ENCODE measurements at places on chromosomes 3 and 15.

- DNase-seq = no peak
These were observed 2.7 kb upstream of the ACTR8 start for GRCh38 chr3:53884623-53885022.

DNA sequence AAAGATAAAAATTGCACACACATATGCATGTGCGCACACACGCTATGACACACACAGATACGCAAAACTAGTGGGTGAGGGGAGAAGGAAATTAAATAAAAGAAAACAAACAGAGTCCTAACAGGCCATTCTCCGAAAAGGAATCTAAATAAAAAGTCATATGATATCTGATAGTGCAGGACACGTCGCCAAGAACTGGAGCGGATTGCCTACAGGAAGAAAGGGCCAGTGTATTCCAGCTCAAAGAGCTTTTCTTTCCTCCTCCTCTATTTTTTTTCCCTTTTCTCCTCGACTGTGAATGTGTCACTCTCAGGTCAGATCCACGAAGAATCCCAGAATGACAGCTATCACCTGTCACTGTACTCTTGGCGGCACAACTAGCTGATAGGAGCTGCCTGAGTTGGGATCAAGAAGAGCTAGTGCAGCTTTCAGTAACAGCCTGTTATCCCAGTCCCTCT lies 157.8 kb downstream of the TIGIT start:
- DNase-seq = no peak

- no peak for DNase-seq
These were observed 90.2 kb downstream of the CHSY1 start for GRCh38 chr15:101161656-101162055.

- no peak for DNase-seq
These were observed 218.7 kb upstream of the CHRNA7 start for GRCh38 chr15:31811641-31812040.

DNA sequence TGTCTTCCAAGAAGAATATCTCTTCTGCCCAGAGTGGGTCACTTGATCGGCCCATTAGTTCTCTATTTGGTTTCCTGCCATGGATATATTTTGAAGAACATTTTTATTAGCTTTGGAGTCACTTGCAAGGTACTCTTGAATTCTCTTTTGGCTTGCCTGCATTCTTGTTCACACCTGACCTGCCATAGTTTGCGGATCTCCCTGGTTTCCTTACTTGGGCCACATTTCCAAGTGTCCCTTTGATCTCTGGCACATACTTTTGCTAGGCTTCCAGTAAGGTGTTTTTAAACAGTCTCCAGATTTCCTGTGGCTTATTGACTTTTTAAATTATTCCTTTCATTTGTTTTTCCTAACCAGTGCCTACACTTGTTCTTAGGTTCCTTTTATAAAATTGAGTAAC lies 488.5 kb upstream of the MDFIC2 start:
- DNase-seq = no peak

DNA sequence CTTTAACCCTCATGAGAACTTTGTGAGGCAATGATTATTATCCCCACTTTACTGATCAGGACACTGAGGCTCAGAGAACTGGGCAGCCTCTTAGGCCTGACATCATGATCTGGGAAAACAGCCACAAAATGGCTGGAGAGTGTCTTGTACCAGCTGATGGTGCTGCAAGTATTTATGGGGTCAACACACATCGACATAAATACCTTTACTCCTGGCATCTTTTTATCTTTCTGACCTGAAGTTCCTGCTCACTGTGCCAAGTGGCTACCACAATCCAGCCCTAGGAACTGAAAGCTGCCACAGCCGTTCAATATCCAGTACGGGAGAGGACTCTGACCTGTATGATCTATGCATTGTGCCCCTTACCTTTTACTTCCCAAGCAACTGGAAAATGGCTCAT lies 29.2 kb upstream of the MUC13 start:
- no peak for DNase-seq

DNA sequence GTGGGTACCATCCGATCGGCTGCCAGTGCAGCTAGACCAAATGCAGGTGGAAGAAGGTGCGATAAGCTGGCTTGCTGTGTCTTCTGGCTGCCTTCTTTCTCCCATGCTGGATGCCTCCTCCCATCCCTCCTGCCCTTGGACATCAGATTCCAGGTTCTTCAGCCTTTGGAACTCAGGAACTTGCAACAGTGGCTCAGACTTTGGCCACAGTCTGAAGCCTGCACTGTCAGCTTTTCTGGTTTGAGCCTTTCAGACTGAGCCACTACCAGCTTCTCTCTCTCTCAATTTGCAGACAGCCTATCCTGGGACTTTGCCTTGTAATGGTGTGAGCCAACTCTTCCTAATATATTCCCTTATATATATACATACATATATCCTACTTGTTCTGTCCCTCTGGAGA lies 485.5 kb downstream of the FHIT start:
- no peak for DNase-seq

DNA sequence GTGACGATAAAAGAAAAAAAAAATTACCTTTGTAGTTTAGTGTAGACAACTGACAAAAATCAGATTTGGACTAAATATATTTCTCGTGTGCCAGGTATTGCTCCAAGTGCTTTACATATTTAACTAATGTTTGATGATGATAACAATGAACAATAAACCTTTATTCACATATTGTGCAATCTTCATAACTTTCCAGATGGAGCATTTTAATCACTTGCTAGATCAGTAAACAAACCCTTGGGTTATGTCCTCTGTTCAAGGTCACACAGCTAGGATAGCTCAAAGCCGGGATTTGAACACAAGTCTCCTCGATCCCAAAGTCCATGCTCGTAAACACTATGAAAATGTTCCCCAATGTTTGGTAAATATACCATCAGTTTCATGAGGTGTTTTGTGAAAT lies 14.5 kb downstream of the NCEH1 start:
- DNase-seq = no peak

GRCh38 chr3:43998370-43998835 lies 243.3 kb upstream of the TOPAZ1 start:
- no peak for DNase-seq

DNA sequence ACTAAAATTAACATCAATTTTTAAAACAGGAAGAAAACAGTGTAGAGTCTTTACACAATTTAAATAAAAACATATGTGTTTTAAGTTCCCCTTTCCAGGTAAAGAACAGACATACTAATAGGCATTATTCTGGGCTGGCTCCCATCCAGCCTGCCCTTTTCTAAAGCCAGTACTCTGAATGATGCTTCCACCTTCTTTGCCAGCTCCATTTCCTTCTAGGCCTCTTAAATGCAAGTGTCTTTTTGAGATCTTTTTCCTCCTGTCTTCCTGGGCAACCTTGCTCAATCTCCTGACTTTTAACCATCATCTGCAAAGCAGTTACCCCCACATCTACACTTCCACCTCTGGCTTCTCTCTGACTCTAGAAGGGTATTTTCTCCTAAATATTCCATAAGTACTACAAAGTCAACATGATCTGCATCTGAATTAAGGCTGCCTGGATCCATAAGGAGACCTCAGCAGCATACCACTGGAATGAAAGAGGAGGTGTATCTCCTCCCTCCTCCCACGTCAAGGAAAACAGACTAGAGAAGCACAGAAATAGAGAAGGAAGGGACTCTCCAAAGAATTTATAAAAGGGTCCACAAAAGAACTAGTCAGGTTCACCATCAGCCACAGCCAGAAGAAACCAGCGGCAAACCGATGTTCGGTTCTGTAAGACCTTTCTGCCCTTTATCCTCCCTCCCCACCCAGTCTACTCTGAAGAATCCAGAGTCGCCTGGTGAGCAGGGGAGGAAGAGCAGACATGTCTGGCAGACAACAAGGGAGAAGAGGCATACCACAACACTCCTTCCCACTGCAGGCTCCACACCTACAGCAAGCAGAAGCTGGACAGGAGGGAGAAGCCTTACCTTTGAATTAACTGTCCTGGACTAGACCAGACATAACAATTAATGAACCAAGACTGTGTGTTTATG lies 47.1 kb downstream of the GOLIM4 start:
- no peak for DNase-seq

DNA sequence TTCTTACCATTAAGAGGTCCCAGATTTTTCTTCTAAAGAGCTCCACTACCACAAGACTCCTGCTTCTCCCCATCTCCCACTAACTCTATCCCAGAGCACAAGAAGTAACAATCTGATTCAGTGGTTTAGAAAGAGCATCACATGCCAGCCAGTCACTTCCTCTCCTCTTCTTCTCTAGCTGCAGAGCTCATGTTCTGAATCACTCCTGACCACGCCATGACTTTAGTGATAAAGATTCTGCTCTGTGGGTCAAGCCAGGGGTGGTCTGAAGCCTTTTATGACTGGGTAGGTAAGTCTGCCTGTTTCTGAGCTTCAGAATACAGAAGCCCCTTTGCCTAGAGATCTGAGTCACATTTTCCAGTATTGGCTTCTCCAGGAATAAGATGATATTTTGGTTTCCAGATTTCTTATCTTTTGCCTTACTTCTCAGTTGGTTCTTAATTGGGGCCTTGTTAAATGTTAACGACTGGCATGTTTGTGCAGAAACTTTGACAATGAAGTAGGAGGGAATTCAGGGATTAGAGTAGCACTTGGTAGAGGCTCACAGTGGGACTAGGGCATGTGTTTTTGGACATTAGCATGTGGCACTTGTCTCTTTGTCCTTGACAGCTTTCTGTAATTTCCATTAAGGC lies 27.6 kb upstream of the ADAMTSL3 start:
- DNase-seq = no peak

DNA sequence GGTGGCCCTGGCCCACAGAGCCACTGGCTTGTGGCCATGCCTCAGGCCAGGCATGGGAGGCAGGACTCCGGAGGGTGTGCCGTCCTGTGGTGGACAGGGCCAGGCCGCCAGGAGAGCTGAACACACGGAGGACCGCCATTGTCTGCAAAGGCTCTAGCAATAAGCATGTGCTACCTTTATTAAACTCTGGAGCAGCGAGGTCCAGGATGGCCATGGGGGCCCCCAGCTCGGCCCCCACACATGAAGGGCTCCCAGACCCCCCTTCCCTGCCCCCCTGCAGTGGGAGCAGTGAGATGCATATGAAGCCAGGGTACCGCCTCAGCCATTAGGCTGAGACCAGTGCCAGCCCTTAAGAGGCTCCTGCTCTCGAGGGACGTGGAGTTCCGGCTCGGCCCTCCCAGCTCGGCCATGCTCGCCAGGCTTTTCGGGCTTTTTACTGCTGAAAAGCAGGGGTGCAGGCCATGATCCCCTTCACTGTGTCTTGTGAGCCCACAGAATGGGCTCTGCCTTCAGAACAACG lies 2.7 kb downstream of the AMIGO3 start:
- DNase-seq = no peak

DNA sequence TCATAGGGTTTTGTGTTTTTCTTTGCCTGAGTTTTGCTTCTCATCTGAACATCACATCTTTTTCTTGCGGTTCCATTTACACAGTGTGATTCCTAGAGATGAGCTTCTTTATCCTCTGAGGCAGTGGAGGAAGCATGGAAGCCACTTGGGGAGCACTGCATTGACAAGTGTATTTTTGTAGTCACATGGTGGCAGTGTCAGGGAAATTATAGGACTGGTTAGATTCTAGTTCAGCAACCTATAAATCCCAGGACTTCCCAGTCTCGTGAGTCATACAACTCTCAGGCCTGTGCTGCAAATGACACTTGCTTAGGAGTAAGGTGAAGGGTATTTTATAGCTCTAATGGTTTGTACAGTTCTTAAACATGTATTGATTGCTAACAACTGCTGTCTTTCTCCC lies 58.4 kb downstream of the RBM6 start:
- no peak for DNase-seq

GRCh38 chr15:77542491-77543001 lies 90.2 kb downstream of the LINGO1 start:
- no peak for DNase-seq

GRCh38 chr15:85407421-85408269 lies 27.2 kb downstream of the AKAP13 start:
- peak; percentile 13 for DNase-seq

GRCh38 chr3:174168026-174168425 lies 691.1 kb upstream of the NAALADL2 start:
- DNase-seq = no peak

GRCh38 chr15:42604894-42605744 lies 29.7 kb downstream of the STARD9 start:
- no peak for DNase-seq

DNA sequence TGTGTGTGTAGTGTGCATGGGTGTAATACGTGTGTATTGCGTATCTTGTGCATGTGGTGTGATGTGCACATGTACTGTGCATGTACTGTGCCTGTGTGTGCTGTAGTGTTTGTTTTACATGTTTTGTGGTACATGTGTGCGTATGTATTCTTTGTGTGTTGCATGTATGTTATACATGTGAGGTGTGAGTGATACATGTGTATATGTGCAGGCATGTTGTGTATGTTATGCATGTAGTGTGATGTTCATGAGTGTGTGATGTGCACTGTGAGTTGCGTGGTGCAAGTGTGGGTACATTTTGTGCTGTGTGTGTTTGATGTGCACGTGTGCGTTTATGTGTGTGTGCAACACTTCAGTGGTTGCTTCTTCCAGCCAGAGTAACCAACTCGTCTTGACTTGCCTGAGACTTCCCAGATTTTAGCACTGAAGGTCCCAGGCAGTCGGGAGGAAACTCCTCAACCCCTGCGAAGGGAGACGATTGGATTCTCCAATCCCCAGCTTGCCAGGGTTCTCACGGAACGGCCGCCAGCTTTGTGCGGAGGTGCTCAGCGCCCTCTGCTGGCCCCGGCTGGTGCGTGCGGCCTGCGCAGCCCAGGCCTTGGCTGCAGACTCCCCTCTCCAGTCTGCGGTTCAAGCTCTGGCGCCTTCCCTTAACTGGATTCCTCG lies 3.6 kb downstream of the GALNT15 start:
- peak; percentile 19 for DNase-seq

DNA sequence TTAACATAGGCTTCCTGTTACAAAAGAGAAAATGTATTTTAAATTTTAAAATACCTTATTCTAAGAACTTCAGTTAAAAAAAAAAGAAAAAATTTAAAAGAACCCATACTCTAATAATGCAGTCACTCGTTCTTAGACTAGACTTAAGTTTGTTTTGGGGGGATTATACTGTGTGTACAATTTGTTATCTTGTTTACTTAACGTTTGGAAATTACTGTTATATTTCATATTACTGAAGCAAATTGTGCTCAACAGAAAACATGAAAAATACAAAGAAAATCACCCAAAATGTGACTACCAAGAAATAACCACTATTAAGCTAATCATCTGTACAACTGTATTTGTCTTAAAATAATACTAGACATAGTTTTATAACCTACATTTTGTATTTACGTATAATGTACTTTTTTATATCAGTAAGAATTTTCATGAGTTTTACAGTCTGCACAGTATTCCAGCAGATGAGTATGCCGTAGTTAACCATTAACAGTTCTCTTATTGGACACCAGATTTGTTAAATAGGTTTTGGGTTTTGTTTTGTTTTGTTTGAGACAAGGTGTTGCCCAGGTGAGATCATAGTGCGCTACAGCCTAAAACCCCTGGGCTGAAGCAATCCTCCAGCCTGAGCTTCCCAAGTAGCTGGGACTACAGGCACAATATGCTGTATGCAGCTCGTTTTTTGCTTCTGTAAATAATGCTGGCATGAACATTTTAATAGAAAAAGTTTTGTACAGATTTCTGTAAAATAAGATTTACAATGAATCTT lies 88.8 kb upstream of the CHD2 start:
- DNase-seq = no peak

GRCh38 chr3:145953316-145953715 lies 207.7 kb downstream of the PLOD2 start:
- no peak for DNase-seq

- no peak for DNase-seq
These were observed 128.4 kb upstream of the SETMAR start for GRCh38 chr3:4174791-4175190.

- no peak for DNase-seq
These were observed 18.5 kb downstream of the GRIP2 start for GRCh38 chr3:14521611-14522010.
